Activated T-cell treated with anti-CD3 and anti-CD28 coated beads, Interleukin-2, amount 50 U/mL, for 4 hours (primary cell): ENCODE measurements at places on chromosomes 2 and 18.

GRCh38 chr2:210606001-210606400 is 49.6 kb downstream of the CPS1 start:
- DNase-seq: no peak

DNA sequence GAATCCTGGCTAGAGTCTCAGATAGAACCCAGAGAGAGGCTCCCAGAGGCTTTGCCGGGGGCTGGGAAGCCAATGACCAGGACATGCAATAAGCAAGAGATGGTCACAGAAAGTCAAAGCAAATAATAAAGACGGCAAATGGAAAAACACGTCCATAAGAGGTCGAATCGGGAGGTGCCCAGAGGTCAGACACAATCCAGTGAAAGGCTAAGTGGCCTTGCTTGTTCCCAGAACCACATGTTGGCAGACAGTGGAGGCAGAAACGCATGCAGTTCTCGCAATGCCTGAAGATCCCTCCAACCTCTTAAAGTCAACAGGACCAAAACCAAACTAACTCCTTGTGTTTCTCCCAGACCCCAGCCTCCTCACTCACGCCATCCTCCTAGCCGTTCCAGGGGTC is 3.0 kb downstream of the CYB5A start:
- DNase-seq: no peak

DNA sequence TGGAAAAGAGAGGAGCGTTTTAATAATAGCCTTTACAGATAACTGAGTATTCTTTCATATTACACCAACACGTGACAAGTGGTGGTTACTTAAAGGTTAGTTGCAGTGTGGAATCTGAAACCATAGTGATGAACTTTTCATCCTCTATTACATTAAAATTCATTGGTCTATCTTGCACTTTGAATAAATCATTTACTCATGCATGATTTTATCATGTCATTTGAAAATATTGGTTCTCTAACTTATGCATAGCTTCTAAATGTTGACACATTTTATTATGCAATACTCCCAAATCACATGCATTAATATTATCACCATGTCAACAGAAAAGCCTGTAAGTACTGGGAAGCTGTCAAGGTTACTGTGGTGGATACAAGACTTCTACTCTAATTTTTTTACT is 1432.2 kb downstream of the LRP1B start:
- no peak for DNase-seq

GRCh38 chr2:44668336-44668735 is 273.2 kb upstream of the SIX3 start:
- DNase-seq: no peak

GRCh38 chr2:128817171-128817570 is 498.5 kb upstream of the HS6ST1 start:
- DNase-seq: no peak

- no peak for DNase-seq
These were observed 75.4 kb downstream of the CDK15 start for GRCh38 chr2:201881741-201882140.

- no peak for DNase-seq
These were observed 17.0 kb downstream of the SLC20A1 start for GRCh38 chr2:112662704-112663103.

- DNase-seq: no peak
These were observed 14.8 kb downstream of the LRRFIP1 start for GRCh38 chr2:237642038-237642734.

DNA sequence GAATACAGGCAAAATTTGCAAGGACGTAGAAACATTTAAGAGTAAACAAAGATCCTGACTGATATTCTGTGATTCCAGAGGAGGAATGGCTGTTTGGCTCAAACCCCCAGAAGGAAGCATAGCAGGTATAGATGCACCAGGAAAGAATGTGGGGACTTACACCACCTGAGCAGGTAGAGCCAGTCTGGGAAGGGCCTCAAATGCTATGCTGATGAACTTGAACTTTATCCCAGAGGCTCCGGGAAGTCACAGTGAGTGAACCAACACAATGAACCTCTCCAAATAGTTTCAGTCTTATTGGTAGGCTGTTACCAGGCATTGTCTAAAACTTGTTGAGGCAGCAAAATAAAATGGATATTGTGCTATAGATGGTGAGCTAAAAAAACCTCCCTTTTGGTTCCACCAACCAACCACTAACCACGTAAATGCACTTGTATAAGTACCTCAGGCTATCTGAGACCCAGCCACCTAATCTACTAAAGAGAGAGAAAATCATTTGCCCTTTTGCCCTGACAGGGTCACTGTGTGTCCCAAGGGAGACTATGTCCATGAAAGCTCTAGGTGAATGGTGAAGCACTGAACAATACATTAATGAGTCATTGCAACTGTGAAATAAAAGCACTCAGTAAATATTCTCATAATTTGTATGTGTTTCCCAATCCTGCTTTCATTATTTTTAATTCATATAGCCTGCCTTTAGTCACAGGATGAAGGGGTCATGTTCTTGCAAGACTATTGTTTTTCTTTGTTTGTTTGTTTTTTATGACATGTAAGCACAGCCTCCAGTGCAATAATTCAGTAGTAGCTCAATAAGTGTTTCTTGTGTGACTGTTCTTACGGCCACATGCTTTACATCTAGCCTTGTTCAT is 911.6 kb downstream of the EPHA4 start:
- no peak for DNase-seq
